Activated CD4-positive, alpha-beta T cell treated with anti-CD3 and anti-CD28 coated beads, Interleukin-2, amount 50 U/mL, for 4 hours (primary cell): ENCODE measurements at places on chromosomes 2 and 18.
A peak's percentile ranks its signal among the peaks of the same experiment; 100 is the strongest.

DNA sequence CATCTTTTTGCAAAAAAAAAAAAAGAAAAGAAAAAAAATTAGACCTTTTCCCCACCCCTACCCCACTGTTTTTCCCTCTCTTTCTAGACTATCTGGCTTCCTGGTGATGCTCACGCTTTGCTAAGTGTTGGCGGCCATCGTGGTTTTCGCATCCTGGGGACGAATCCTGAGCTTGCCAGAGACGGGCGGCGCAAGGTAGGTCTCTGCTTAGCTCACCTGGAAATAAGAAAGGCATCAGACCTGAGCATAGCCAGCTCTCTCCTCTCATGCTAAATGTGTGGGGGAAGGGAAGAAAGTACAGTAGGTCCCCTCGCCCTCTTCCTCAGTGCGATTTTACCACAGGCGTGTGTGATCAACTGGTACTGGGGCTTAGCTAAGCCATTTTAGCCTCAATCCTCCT lies 90.5 kb downstream of the KLHL29 start:
- DNase-seq = no peak

- DNase-seq = no peak
Observed at GRCh38 chr2:18124116-18124835, 245.8 kb downstream of the KCNS3 start.

- DNase-seq = no peak
Observed at GRCh38 chr2:133641497-133641896, 73.2 kb upstream of the NCKAP5 start.

DNA sequence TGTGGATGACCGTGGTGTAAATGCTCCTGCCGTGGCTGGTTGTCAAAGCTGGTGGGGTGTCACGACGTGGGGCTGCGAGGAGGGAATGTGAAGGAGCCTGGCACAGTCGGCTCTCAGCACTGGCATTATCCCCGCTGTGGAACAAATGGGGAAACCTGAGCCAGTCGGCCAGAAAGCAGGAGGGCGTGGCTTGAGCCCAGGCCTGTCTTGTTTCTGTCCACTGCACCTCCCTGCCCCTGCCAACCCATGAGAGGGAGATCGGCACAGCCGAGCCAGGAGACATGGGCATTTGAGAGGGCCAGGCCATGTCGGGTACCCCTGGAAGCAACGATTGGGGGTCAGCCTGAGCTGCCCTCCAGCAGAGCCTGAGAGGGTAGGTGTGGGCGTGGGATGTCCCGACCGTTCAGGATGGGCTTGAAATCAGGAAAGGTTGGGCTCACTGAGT lies 44.5 kb downstream of the PDIA6 start:
- no peak for DNase-seq

DNA sequence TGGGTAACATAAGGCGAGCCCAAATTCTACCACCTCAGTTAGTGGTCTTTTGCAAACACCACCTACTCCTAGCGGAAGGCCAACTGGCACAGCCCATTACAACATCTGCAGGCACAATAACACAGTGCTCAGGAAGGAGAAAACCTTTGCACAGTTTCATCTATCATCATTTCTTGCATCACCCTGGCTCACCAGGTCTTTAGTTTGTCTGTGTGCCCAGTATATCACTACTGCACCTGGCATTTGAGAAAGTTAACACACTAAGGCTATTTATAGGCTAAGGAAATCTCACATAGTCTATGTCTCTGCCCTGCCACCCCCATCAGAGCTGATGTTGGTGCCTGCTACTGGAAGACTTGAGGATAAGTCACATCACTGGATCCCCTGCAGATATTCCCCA lies 484.0 kb downstream of the SATB2 start:
- DNase-seq = no peak

- DNase-seq = no peak
Observed at GRCh38 chr2:98507891-98508708, 63.4 kb downstream of the INPP4A start.

DNA sequence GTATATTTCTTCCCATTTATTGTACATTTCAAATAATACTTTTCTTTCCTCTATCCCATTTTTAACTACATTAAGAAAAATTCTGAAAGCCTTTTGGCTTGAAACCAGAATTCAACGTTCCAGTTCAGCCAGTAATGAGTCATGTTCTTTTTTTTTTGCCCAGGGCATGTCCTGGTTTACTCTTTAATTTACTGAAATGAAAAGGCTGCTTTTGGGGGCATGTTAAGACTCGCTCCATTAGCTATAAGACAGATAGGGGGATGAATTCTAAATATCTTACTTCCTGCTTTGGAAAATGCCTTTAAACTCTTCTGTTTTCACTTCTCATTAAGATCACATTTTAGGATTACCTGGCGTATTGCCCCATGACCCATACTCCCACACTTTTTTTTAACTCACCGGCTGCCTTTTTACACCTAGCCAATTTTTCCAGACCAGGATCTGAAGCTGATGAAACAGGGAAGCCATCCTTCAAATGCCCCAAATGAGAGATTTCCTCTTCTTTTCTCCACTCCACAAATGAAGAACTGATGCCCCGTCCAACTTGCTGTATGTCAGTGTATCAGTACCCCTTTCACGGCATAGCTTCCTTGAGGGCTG lies 585 bp downstream of the ABCA12 start:
- DNase-seq = no peak

- no peak for DNase-seq
Observed at GRCh38 chr18:6939972-6940371, 177.6 kb downstream of the LAMA1 start.

- no peak for DNase-seq
Observed at GRCh38 chr18:77376733-77377094, 127.1 kb downstream of the GALR1 start.

DNA sequence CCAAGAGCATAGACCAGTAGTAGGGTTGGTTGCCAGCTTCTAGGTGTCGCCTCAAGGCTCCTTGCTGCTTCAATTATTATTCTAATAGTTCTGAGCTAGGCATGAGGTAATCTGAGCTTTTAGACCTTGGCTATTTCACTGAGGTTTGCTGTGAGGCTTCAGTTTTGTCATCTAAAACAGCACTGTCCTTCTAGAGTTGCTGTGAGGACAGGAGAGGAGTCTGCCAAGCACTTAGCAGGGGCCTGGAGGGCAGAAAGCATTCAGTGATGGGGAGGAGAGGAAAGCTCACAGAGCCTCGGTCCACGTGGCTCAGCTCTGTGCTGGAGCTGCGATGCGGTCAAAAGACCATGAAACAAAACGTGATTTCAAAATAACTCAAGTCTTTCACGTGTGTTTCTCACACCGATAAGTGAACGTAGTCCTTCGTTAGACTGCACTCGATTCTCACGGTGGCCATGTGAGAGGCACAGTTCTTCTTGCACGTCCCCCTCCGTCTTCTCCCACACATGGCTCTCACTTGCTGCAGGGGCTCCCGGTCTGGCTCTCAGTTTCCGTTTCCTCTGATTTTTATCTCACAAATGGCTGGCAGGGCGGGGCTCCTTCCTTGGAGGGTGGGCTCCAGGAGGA lies 113.7 kb downstream of the B3GNT2 start:
- DNase-seq = no peak

GRCh38 chr2:31083234-31083993 lies 54.8 kb downstream of the GALNT14 start:
- DNase-seq = no peak

- DNase-seq = no peak
Observed at GRCh38 chr2:147588191-147588590, 256.6 kb upstream of the ACVR2A start.

GRCh38 chr2:201158111-201158929 lies 24.6 kb upstream of the CASP10 start:
- DNase-seq = peak; percentile 50

GRCh38 chr2:127515383-127515915 lies 10.8 kb downstream of the IWS1 start:
- DNase-seq = no peak

DNA sequence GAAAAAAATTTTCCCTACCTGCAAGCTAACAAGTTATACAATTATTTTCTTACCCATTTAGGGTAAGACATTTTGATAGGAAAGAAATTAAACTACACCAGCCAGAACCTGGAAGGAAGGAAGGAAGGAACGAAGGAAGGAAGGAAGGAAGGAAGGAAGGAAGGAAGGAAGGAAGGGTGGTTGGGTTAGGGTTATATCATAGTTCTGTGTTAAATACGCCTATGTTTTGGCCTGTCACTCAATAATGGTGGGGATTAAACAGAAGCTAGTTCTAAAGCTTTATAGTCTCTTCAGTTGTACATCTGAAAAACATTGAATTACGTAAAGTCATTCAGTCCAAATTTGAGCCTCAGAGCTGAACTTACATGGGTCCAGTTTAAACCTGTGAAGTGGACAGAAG lies 74.9 kb upstream of the DNMT3A start:
- no peak for DNase-seq

- DNase-seq = no peak
Observed at GRCh38 chr2:204628926-204629712, 83.8 kb downstream of the PARD3B start.

DNA sequence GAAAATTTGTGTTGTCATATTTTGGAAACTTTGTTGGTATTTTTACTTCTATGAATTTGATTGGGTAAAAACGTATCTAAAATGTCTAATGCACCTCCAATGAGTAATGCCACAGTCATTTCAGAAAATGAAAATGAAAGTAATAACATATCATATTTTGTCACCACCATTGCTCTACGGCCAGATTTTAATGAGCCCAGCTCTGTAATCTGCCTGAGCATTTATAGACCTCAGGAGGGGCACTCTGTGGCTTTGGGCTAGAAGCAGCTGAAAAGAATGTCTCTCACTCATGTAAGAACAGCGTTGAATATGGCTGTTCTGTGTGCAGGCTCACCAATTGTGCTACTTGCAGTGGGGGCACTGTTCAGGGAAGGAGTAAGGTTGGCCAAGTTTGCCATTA lies 32.7 kb upstream of the ABCA12 start:
- no peak for DNase-seq

DNA sequence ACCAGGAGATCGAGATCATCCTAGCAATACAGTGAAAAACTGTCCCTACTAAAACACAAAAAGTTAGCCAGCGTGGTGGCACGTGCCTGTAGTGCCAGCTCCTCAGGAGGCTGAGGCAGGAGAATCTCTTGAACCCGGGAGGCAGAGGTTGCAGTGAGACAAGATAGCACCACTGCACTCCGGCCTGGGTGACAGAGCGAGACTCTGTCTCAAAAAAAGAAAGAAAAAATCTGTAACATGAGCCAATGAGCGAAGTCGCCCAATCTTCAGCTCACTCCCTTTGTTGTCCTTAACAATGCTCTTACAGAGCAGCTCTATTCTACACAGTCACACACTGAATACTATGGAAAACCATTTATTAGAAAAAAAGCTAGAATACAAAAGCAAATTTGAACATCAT lies 22.0 kb downstream of the FAM98A start:
- no peak for DNase-seq

- DNase-seq = no peak
Observed at GRCh38 chr2:218432676-218433365, 13.9 kb downstream of the VIL1 start.

DNA sequence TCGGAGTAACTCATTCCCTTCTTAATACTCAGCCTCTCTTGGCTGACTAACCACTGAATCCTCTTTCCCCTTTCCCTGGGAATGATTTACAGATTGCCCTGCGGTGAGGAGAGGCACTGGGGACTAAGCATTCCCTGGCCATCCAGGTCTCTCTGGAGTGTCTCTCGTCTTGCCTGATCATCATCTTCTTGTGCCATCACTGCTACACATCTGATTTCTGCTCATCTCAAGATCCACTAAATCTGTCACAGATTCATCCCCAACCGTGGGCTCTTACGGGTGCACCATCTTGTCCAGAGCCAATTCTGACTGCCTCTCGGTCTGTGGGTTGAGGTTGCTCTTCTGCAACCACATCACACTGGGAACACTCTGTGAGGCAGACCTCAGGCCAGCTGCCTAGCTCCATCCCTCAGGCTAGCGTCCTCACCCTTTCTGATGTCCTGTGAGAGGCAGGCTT lies 12.0 kb downstream of the SFTPB start:
- no peak for DNase-seq

GRCh38 chr18:73693091-73693490 lies 454.5 kb downstream of the FBXO15 start:
- no peak for DNase-seq

- no peak for DNase-seq
Observed at GRCh38 chr2:112137516-112138158, 548 bp upstream of the FBLN7 start.

DNA sequence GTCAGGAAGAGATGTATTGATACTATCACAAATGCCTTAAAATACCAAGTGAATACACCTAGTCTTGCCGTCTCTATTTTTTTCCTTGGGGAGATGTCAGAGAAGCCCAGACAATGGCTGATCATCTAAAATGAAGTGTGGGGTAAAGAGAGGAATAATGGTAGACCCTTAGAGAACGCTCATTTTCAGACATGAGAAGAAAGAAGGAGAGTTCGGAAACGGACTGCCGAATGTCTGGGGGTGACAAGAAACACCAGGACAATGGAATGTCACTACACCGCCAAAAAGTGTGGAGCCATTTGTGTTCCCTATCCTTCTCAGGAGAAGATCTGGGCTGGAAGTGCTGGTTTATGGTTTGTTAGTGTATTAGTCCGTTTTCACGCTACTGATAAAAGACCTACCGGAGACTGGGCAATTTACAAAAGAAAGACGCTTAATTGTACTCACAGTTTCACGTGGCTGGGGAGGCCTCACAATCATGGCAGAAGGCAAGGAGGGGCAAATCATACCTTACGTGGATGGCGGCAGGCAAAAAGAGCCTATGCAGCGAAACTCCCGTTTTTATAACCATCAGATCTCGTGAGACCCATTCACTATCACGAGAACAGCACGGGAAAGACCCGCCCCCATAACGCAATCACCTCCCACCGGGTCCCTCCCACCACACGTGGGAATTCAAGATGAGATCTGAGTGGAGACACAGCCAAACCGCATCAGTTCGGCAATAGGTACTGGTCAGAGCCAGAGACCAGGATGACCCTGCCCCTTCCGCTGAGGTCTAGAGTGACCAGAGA lies 743.7 kb downstream of the GALR1 start:
- no peak for DNase-seq

DNA sequence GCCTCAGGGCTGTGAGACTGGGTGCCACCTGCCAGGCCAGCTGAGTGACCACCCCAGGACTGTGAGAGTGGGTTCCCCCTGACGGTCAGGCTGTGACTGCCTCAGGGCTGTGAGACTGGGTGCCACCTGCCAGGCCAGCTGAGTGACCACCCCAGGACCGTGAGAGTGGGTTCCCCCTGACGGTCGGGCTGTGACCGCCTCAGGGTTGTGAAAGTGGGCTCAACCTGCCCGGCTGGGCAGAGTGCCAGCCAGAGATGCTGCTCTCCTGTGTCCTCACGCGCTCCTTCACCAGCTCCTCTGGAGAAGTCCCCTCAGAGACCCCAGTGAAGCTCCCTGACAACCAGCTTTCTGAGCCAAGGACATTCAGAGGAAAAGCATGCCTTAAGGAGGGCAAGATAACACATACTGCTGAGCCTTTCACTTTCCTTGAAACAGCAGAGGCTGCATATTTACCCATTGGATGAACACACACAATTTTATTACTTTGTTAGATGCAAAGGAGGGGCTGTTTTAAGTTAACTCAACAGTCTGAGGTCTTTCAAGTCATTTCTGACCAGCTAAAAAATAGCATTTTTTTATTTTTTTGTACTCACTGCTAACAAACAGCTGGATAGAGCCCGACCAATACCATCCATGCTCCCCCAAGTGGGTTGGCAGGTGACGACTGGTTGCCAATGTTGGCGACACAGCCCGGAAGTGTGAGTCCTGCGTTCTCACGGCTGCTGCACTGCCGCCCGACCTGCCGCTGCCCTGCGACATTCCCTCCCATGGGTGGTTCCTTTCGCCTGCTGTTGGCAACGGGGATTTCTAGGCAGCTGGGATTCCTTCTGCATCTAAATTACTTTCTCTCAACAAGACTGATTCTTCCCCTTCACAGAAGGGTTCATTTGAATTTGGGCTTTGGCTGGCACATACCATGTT lies 70.7 kb downstream of the NDUFA10 start:
- DNase-seq = no peak
